Prostate gland (tissue), 2 donors: ENCODE measurements at places on chromosomes 6 and 20. TPM values are rescaled to one million over a fixed set of nuclear protein-coding genes. Genes with fewer than 3 reads are reported as not detected.

Gene EYA2
- total RNA-seq: 31.0 TPM

Gene UBR2
- 25.6 TPM for total RNA-seq

Gene INSM1
- 1.5 TPM for total RNA-seq

Gene RUNX2
- total RNA-seq: 10.7 TPM

Gene OTOR
- not detected for total RNA-seq

Gene CGAS
- 3.4 TPM for total RNA-seq

Gene VARS1
- total RNA-seq: 38.5 TPM

Gene BPIFB4
- 1.1 TPM for total RNA-seq

Gene SLC17A2
- not detected for total RNA-seq

Gene SRSF12
- total RNA-seq: 1.0 TPM

Gene SAMD10
- total RNA-seq: 6.0 TPM

Gene PET117
- total RNA-seq: 17.6 TPM

Gene CST5
- total RNA-seq: not detected

Gene CCN5
- total RNA-seq: 64.3 TPM

Gene CABLES2
- 31.3 TPM for total RNA-seq

Gene SMIM28
- not detected for total RNA-seq
